ENCODE measurements at places on chromosomes 7 and 10.
A peak's percentile ranks its signal among the peaks of the same experiment; 100 is the strongest.

DNA sequence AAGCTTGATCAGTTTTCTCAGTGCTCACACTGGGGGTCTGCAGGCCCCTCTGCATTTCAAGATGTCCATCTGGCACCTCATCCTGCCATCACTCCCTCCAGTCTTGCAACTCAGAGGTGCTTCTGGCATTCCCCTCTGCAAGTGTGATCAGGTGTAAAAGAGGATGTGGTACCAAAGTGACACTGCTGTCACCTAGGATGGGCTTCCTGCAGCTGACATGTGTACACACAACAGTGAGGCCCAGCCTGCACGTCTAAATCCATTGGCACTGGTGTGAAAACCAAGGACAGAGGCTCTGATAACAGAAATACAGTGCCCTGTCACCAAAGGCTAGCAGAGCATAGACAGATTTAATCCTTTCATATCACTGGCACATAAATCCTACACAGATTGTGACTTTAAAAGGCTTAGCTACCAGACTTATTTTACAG is 162.5 kb upstream of the CELF2 start:
- no peak for DNase-seq
- no peaks in the 10 kb centered on the region for H3K4me1 ChIP-seq
- H3K27me3 ChIP-seq, result no peaks in the 10 kb centered on the region
- H3K4me3 ChIP-seq, result no peak overlapping the region

- H3K4me1 ChIP-seq, result no peaks in the 10 kb centered on the region
- H3K27me3 ChIP-seq, result no peaks in the 10 kb centered on the region
- H3K27ac ChIP-seq, result no peak overlapping the region
- H3K4me3 ChIP-seq, result no peak overlapping the region
- no peaks in the 10 kb centered on the region for H3K36me3 ChIP-seq
Observed at GRCh38 chr10:31101123-31101522, 69.5 kb upstream of the ZNF438 start.

DNA sequence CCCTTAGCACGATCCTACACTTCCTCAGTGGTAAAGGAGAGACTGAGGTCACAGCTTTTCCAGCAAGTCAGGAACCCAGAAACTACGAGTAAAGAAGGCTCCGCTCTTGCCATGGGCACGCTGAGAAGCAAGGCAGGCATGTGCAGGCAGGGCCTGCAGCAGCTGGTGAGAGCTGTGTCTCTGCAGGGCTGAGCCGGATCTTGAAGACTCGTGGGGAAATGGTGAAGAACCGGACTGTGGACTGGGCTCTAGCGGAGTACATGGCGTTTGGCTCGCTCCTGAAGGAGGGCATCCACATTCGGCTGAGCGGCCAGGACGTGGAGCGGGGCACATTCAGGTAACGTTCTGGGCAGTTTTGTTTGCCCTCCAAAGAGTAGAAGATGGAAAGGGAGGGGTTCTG is 51.9 kb upstream of the ZMIZ2 start:
- no peak overlapping the region for H3K27ac ChIP-seq
- H3K36me3 ChIP-seq, result peaks cover 3% of the 10 kb centered on the region
- no peak for DNase-seq
- no peaks in the 10 kb centered on the region for H3K27me3 ChIP-seq
- no peak overlapping the region for H3K4me3 ChIP-seq

- H3K27ac ChIP-seq, result no peak overlapping the region
- H3K4me3 ChIP-seq, result no peak overlapping the region
- no peak for DNase-seq
- no peaks in the 10 kb centered on the region for H3K4me1 ChIP-seq
Observed at GRCh38 chr7:134276951-134277350, 39.8 kb downstream of the SLC35B4 start.

GRCh38 chr10:47396311-47396717 is 12.2 kb upstream of the ZNF488 start:
- H3K27me3 ChIP-seq, result no peaks in the 10 kb centered on the region
- DNase-seq, result peak; percentile 42

DNA sequence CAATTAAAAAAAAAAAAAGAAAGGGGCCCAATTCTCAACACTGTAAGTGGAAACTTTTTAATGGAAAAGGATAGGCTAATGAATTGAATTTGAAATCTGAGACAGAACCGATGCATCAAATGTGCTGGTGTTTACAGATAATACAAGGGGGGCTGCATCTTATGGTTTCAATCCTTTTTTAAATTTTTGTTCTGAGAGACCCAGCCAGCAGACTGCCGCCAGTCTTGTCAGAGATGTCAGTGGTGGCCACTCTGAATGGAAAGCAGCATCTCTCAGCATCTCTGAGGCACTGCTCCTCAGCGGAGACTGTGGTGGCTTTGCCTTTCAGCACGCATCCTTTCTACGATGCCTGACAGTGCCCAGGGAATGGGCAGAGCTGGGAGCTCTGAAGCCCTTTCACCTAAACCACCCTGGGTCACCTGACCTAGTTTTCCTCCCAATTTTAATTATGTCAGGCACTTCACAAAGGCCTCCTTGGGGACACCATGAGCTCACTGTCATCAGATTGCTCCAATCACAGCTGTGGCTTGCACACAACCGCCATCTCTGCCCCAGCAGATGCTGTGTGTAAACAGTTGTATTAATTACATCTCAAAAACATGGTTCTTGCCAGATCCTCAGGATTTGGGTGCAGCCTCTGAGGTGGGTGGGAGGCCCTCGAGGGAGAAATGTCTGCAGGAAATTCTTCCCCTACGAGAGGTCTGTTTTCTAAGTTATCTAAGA is 81.2 kb downstream of the EGFR start:
- no peak overlapping the region for H3K4me3 ChIP-seq
- H3K27me3 ChIP-seq, result no peaks in the 10 kb centered on the region
- no peaks in the 10 kb centered on the region for H3K36me3 ChIP-seq
- DNase-seq, result peak; percentile 88
- H3K27ac ChIP-seq, result peak overlapping the region; percentile 74

DNA sequence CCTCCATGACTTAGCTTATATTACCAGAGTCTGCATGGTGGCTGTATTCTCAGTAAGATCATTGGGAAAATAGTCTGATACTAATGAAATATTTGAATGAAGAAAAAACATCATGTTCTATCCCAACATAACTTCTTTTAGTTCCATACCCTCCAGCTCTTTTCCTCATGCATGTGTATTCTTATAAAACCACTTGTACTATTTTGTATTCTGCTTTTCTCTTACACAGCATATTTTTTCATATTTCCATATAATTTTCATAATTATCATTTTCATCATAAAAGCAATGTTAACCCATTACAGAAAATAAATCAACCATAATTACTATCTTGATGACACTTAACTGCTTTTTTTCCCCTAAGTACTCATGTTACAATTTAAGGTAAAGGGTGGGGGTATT is 371.2 kb upstream of the LRGUK start:
- H3K27ac ChIP-seq, result no peak overlapping the region
- no peak overlapping the region for H3K4me3 ChIP-seq
- DNase-seq, result no peak

GRCh38 chr7:133744451-133744850 is 382.7 kb upstream of the LRGUK start:
- no peaks in the 10 kb centered on the region for H3K27me3 ChIP-seq
- no peak overlapping the region for H3K27ac ChIP-seq
- DNase-seq, result no peak
- H3K4me3 ChIP-seq, result no peak overlapping the region
- H3K36me3 ChIP-seq, result no peaks in the 10 kb centered on the region
- H3K4me1 ChIP-seq, result no peaks in the 10 kb centered on the region
